CD4-positive, alpha-beta T cell treated with Interleukin-15 for 4 hours (primary cell): ENCODE measurements at places on chromosomes 16 and 17.

- no peak for DNase-seq
Observed at GRCh38 chr16:31569360-31569717, 41.6 kb downstream of the AHSP start.

GRCh38 chr16:25951999-25952398, 260.2 kb downstream of the HS3ST4 start:
- DNase-seq: no peak

DNA sequence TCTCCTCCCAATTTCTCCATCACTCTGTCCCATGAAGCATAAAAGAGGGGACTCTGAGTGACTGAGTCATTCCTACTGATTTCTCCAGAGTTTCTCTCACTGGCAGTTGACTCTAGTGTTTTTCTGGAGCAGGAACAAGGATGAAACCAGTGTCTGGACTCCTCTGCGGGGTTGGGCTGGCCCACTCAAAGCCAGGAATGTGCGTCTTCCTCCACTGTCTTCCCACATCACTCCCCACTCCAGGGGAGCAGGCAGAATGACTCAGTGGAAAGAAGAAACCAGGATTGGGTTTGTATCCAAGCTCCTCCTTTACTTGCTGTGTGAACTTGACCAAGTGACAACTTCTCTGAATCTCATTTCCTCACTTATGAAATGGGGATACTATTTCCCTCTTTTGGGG, 497.5 kb upstream of the SALL1 start:
- DNase-seq: no peak

- no peak for DNase-seq
Observed at GRCh38 chr17:51046514-51047384, 73.9 kb downstream of the SPAG9 start.

GRCh38 chr17:30571921-30572320, 94.7 kb downstream of the GOSR1 start:
- no peak for DNase-seq
